ENCODE measurements at places on chromosomes 1 and 21.

- no peak for DNase-seq
Observed at GRCh38 chr1:164780863-164781262, 221.9 kb downstream of the PBX1 start.

- no peak for DNase-seq
Observed at GRCh38 chr1:167756730-167757405, 35.1 kb downstream of the MPZL1 start.

- peak; percentile 72 for DNase-seq
Observed at GRCh38 chr1:207698822-207699483, 52.9 kb upstream of the CD46 start.

- DNase-seq: no peak
Observed at GRCh38 chr1:210617293-210617692, 288.6 kb downstream of the HHAT start.

DNA sequence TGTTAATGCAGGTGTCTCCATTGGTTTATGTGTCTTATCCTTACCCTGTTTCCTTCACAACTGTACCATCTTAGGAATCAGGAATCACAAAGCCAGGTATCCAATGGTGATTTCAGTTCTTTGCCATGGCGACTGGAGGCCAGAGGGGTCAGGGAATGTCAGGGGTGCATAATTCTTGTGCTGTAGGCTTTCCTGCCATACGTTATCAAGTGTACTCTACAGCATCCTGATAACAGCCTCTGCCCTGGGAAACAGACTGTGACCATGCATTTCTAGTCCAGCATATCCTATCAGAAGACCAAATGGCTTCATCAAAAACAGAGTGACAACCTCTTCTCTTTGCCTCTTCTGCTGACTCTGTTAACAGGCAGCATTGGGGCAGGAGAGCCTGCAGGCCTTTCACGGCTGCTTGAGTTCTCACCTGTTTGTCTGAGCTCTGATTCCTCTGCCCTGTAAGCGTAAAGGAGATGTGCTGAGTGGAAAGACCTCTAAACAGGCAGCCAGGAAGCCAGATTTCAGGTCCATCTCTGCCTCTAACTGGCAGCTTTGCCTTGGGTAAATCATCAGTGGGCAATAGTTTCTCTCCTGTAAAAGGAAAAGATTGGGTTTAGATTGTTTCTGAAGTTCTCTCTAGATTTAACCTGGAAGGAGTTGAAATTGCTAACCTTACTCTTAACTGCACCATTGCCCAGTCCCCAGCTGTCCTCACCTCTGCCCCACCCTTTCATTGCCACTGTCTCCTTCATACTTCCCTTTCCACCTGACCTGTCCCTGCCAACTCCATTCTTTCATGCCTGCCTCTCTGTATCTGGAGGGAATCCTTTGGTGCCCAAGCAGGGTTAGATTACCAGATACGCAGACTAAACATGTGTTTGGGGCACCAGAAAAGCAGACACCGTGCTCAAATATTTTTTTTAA, 80.2 kb downstream of the LRRC8D start:
- DNase-seq: no peak

- DNase-seq: no peak
Observed at GRCh38 chr1:40301541-40302299, 15.4 kb downstream of the COL9A2 start.

DNA sequence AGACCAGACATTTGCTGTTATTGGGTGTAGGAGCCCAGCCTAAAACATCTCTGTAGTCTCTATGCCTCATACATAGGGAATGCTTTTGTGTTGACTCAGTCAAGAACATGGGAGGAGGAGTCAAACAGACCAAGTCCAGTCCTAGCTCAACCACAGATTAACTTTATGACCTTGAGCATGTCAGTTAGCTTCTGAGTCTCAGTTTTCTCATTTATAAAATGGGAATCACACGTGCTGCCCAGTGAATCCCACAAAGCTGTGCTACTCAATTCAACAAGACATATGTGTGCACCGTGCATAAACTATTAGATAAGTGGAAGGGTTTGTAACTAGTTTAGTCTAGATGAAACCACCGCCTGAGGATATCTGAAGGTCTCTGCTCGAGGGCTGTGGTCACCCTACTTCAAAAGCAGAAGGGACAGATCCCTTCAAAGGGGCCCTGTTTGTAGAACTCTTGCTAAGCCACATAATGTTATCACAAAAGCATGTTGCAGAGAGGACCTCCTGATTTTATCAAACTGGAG, 109.5 kb upstream of the NFIA start:
- no peak for DNase-seq

DNA sequence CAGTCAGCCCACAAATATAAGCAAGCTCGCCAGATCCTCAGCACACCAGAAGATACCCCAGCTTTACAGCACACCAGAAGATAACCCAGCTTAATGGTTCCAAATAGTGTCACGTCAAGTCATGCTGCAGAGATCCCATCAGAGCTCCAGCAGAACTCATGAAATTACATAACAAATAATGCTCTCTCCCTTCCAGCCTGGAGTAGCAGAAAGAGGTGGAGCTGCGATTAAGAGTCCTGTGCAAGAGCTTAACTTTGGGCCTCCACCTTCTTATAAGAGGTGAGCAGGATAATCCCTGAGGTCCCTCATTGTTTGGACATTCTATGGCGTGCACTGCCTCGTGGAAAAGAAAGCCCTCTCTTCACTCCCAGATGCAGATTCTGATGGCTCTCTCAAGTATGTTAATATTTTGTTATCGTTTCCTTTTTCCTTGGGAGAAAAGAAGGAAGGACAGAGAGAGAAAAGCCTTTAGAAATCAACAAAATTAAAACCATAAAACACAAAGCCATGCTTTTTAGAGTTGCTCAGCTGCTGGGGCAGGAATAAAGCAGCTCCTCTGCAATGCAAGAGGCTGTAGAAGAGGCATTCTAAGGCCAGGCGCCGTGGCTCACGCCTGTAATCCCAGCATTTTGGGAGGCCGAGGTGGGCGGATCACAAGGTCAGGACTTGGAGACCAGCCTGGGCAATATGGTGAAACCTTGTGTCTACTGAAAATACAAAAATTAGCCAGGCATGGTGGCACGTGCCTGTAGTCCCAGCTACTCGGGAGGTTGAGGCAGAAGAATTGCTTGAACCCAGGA, 59.1 kb downstream of the GLUL start:
- DNase-seq: no peak

GRCh38 chr1:32716312-32717148, 14.0 kb upstream of the SYNC start:
- peak; percentile 100 for DNase-seq

DNA sequence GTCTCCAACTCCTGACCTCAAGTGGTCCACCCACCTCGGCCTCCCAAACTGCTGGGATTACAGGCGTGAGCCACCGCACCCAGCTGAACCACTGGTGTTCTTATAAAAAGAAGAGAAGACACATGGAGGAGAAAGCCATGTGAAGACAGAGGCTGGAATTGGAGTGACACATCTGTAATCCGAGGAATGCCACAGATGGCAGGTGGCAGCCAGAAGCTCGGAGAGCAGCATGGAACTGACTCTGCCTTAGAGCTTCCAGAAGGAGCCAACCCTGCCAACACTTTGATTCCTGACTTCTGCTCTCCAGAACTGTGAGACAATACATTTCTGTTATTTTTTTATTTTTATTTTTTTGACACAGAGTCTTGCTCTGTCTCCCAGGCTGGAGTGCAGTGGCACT, 59.0 kb upstream of the ATP2B4 start:
- DNase-seq: no peak

DNA sequence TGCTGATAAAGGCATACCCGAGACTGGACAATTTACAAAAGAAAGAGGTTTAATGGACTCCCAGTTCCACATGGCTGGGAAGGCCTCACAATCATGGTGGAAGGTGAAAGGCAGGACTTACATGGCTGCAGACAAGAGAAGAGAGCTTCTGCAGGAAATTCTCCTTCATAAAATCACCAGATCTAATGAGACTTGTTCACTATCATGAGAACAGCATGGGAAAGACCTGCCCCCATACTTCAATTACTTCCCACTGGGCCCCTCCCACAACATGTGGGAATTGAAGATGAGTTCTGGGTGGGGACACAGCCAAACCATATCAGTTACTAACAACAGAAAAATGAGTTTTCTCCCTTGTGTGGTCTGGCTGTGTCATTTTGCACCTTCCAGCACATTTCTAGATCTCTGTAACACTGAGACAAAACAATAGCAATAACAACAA, 741.4 kb downstream of the KCNT2 start:
- DNase-seq: no peak

DNA sequence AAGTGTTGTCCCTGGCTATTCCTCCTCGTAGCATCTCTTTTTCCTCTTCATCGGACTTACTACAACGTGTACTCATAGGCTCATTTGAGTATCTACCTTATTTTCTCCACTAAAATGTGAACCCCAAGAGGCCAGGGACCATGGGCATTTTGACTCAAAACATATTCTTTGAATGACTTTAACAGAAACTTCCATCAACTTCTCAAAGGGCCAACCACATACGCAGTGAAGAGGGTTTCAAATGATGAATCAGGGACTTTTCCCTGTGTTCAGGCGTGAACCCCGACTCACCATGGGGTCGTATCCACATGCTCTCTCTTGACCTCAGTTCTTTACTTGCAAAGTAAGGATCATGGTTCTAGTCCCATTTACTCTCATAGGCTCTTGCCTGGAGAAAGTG, 20.2 kb upstream of the GPR137B start:
- DNase-seq: no peak

- no peak for DNase-seq
Observed at GRCh38 chr1:227330279-227331076, 12.2 kb upstream of the CDC42BPA start.

DNA sequence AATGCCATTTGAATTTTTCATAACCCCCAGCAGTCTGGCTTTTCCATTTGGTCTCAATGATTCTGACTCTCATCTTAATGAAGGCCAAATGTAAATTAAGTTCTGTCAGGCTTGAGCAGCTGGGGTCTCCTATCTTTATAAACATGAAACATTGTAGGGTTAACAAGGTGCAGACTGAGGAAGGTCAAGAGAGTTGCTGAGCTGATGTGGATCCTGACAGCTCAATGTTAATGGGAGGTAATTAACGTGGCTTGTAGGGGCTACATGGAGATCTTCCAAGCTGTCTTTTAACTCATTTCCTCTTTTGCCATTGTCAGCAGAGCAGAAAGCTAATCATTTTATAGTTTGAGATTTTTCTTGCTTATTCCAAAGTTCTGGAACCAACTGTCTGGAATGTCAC, 55.2 kb downstream of the FGGY start:
- DNase-seq: no peak

DNA sequence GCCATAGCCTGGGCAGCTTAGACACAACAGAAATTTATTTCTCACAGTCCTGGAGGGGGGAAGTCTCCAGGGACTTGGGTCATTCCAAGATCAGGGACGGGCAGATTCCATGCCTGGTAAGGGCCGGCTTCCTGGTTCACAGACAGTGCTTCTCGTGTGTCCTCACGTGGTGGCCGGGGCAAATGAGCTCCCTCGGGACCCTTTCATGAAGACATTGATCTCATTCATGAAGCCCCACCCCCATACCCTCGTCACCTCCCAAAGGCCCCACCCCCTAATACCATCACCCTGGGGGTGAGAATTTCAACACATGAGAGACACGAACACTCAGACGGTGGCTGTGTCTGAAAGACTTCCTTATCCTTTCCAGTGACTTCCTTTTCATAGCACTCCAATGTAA, 51.5 kb downstream of the ACOT7 start:
- no peak for DNase-seq

DNA sequence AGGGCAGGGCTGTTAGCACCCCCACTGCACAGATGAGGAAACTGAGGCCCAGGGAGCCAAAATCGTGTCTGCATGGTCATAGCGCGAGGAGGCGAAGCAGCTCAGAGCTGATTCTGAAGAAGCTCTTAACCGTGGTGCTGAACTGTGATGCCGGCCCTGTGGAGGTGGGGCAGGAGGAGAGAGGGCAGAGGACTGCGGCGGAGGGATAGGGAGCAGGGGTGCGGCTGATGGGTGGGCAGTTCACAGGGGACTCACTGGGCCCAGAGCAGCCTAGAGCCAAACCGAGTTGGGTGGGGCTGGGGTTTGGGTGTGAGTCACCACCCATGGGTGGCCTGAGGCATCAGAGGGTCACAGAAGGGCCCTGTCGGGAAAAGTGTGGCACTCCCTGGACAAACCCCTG, 74.7 kb downstream of the RAP1GAP start:
- no peak for DNase-seq

DNA sequence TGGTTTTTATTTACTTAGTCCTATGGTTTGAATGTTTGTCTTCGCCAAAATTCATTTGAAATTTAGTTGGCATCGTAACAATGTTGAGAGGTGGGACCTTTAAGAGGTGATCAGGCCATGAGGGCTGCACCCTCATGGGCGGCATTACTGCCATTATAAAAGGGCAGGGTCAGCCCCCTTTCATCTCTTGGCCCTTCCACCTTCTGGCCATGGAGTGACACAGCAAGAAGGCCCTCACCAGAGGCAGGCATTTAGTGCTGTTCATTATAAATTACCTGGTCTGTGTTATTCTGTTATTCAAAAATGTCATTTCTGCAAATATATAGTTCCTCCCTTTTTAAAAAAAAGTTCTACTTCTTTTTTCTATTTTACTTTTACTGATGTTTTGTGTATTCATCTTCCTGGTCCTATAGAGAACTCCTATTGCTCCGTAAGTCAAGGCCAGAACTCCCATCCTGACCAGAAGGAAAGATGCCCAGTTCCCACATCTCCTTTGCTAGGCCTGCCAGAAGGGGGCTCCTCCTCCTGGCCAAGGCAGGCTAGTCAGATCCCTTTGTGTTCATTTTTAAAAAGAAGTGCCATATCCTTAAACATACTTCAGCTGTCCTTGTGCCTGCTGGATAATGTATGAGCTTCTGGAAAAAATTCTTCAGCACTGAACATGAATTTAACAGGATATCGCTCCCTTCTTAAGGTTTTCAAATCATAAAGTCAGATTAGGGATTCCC, 10.0 kb upstream of the LBR start:
- no peak for DNase-seq

- DNase-seq: no peak
Observed at GRCh38 chr1:212643877-212644276, 35.3 kb downstream of the ATF3 start.

DNA sequence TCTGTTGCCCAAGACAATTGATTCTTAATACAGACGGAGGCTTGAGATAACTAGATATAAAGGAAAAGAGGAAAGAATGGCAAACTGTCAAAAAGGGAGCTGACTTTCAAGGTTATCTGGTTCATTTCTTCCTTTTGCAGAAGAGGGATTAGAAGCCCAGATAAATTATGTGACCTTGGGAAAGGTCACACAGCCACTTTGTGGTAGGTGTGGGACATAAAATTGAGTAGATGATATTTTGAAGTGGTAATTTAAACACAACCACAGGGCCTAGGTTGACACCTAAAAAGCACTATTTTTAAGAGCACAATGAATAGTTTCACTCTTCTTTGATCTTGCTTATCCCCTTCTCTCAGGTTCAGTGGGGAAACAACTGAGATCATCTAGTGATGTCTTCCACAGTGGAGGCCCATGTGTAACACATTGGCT, 16.9 kb upstream of the KIAA0040 start:
- no peak for DNase-seq
